ENCODE measurements at places on chromosomes 3 and 15.

DNA sequence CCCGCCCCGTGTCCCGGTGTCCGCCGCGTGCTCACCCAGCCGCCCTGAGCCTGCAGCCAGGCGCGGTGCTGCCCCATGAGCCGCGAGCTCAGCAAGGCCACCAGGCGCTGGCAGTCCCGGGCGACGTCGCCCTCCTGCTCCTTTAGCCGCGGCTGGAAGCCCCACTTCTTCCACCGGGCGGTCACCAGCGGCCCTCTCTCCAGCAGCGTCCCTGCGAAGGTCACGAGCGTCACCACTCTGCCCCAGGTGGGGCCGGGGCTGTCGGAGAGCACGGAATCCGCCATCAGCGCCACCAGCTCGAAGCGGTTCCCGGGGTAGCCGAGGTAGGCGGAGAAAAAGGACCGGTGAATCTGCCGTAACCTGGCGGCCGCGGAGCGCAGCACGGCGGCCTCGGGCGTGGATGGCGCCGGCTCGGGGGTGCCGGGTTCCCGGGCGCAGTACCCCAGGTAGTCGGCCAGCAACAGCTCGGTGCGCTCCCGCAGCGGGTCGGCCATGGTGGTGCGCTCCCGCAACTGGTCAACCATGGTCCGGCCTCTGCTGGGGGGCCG lies 298 bp downstream of the BCL2L10 start:
- DNase-seq = no peak

DNA sequence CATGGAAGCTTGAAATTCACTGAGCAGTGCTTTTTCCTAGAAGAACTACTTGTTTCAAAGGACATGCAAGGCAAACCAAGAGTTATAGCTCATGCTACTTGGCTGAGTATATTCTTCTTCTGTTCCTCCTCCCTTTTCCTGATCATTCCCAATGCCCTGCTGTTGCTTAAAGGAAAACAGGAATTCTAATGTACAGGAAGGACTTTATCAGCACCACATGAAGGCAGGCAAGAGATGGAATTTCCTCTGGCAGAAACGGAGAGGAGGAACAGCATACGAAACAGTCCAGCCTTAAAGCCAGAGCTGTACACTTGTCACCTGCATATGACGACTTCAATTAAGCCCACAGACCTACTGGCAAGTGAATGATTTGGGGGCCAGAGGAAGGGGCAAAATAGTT lies 15.7 kb downstream of the MEIS2 start:
- no peak for DNase-seq

DNA sequence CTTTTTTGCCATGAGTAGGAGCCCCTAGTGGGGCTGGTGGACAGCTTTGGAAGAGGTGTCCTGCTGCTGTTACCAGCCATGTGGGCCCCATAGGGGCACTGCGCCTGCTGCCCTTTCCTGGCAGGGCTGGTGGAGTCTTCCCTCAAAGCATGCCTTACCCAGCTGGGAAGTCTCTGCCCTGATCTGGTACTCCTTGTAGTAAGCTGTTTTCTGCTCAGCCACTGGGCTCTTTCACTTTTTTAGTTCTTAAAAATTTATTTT lies 26.2 kb downstream of the HMCES start:
- DNase-seq = no peak

DNA sequence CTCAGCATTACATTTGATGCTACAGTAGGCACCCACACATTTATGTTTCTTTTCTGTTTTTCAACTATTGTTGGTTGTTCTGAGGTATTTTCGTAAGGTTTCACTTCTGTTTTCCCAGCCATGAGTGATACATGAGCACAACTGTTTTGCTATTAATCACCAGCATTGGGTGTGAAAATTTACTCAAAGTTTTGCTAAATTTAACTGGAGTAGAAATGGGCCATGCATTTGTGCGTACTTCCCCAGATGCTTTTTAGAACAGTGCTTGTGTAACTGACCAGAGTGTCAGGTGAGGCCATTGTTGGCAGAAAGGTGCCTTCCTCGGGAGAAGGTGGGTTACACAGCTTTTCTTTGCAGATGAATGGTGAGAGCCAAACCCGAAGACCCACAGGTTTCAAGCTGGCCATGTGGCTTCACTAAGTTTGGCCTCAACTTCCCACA lies 70.4 kb downstream of the ST6GAL1 start:
- DNase-seq = no peak

- no peak for DNase-seq
Observed at GRCh38 chr3:111737706-111738086, 121.4 kb upstream of the PHLDB2 start.

DNA sequence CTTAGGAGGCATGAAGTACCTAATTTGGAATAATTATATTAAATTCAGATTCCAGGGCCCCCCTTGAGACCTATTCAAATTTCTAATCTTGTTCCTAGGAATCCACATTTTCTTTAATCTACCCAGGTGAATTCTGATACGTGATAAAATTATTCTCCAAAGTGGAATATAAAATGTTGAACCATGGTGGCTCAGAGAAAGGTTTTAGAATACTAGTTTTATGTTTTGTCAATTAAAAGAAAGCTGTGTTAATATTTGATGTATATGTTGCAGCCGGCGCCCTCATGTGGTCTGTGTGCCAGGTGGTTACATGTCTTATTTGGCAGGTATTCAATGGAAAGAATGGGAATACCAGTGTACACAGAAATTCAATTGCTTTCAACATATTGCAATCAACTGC lies 321.8 kb downstream of the FEZF2 start:
- DNase-seq = no peak

GRCh38 chr15:57582090-57582489 lies 9.6 kb upstream of the MYZAP start:
- no peak for DNase-seq

- no peak for DNase-seq
Observed at GRCh38 chr15:87155771-87156170, 1076.1 kb downstream of the AGBL1 start.

DNA sequence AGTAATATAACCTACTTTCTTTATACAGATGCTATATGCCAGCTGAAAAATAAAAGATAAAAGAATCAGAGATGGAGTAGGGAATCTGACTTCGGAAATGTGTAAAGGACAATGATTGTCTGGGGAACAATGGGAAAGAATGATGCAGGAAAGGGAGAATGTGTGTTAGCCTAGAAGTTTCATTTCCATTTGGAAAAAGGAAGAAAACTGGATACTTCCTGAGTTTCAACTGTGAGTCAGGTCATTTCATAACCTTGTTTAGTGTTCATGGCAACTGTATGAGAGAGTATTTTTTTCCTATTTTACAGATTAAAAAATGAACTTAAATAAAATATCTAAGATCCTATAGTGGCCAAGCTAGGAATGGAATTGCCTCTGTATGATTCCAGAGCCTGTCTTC lies 261.3 kb upstream of the NECTIN3 start:
- DNase-seq = no peak

DNA sequence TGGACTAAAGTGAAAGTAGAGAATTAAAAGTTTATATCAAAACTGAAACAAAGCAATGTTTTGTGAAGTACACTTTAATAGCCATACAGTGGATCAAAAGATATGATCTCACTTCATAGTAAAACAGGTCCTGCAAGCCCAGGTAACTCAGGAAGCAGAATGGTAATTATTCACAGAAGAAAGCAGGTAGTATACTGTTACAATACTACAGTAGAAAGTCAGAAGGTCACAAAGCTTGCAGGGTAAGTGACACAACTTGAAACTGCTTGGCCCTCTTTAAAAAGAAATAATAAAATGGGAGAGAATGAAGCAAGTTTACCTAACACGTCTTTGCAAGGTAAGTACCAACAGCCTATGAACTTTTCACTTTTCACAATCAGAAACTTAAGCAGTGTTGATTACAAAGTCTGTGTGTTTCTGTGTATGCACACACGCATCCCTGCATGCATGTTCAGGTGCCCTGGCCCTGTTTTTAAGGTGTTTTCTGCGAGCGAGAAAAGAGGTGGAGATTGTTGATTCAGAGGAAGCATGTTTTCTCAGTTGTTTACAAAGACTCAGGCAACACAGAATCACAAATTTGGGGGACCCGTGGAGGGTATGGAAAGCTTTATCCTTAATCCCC lies at the start of gene NAALADL2:
Gene NAALADL2, plus strand, starts transcription at position 221 of the 622 bp plus-strand sequence.
- no peak for DNase-seq

- no peak for DNase-seq
Observed at GRCh38 chr3:111924283-111924682, 54.5 kb upstream of the ABHD10 start.

DNA sequence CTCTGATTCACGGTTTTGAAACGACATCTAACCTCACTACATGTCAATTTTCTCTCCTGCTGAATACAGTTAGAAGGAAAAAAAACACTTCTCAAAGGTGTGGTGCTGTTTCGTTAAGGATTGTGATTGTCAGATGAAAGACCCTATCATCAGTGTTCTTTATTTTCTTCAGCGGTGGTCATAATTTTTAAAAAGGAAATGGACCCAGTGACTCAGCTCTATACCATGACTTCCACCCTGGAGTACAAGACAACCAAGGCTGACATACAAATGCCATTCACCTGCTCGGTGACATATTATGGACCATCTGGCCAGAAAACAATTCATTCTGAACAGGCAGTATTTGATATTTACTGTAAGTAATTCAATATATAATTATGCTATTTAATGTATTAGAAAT lies 167.8 kb downstream of the ALCAM start:
- DNase-seq = no peak

DNA sequence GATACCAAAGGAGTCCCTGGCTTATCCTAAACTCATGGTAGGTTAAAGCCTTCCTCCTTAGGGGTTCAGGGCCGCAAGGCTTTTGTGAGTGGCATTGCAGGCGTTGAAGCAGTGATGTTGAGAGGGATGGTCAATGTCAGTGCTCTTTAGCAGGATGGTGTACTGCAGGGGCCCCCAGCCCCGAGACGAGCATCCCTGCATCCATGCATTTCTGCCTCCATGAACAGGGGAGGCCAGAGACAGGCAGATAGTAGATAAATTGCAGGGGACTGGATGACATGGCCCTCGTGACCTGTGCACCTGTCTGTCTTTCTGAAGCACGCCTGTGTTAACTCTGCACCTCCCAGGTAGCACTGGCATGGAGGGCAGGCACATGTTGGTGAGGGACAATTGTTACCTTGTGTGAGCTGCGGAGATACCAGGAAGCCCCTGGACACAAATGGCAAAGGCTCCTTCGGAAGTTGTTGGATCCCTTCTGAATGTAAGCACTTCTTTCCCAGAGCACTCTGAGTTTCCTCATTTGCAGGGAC lies 133.5 kb downstream of the SNRPN start:
- no peak for DNase-seq
